Activated naive CD8-positive, alpha-beta T cell treated with anti-CD3 and anti-CD28 coated beads, Interleukin-2, amount 50 U/mL, for 24 hours (primary cell): ENCODE measurements at places on chromosomes 11 and 22.
A peak's percentile ranks its signal among the peaks of the same experiment; 100 is the strongest.

DNA sequence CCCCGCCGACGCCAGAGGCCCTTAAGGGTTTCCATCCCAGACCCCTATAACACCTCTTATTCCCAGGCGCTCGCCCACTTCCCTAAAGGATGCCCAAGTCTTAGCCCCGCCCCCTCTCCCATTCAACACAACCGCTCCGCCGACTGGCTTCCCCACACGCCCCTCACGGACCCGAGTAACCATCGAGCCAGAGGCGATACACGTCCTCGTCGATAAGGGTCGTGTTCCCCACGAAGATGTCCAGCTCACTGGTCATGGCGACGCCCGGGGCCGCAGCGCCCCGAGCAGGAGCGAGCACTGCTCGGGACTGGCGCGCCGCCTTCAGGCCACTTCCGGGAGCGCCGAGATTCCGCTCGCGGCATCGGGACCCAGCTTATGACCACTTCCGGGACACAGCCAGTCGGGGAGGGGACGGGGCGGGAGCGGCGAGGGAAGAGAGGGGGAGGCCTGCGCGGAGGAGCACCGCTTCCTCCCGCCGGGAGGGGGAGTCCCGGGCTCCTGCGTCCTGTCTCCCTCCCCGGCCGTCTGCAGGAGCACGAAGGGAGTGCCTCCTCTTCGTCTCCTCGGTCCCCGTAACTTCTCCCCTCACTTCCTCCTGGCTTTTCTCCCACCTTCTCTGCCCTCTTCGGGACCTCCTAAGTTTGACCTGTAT is at the start of gene FIBP:
Gene FIBP (minus strand): TSS at position 309 of the 652 bp plus-strand sequence. CDS start 53 bp downstream, at position 256.
- DNase-seq = peak; percentile 98

GRCh38 chr11:10793470-10794255 is 15.1 kb downstream of the EIF4G2 start:
- no peak for DNase-seq

- DNase-seq = no peak
Observed at GRCh38 chr11:8681837-8682302, 595 bp downstream of the TRIM66 start.

GRCh38 chr11:116513894-116514293 is 258.9 kb downstream of the BUD13 start:
- DNase-seq = peak; percentile 30

- DNase-seq = no peak
Observed at GRCh38 chr11:106679581-106679980, 338.7 kb downstream of the GUCY1A2 start.

- no peak for DNase-seq
Observed at GRCh38 chr22:46201059-46201757, 48.9 kb downstream of the CDPF1 start.

DNA sequence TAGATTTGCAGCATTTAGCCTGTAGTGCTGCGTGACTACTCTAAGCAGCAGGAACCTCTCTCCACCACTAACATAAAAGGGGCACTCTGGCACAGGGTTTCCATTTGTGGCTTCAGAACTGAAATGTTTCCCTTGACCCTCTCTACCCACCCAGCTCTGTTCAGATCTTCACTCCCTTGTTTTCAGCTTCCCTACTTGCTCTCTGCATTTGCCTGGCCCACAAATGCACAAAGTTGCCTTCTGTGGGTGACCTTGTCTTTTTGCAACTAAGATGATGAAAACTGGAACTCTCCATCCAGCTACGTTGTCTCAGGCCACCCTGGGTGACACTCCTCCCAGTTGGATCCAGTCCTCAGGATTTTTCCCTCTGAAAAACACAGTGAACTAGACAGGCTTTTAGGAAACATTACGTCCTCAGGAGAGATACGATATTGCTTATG is 19.8 kb upstream of the PSMA1 start:
- DNase-seq = no peak

DNA sequence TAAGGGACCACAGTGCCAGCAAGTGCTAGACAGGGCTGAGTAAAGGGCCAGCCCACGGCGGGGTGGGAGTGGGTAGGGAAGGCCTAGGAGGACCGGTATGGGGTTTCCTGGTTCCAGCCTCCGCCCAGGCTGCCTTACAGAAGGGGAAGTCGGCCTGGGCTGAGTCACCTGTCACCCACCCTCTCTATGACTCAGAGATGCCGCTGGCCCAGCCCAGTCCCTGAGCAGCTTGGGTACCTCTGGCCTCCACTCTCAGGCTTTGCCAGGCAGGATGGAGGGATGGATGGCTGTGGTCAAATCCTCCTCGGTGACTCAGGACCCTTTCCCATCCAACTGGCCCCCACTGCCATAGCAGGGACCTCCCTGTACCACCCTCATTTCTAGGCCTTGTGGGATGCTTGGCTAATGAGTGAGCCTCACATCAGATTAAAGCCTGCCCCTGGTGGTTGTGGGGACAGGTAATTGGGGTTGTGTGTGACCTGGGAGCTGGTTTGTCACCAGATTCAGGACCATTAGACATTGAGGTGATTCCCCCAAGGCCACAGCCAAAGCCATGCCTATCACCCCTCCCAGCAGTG is 13.9 kb downstream of the SLC35E4 start:
- peak; percentile 87 for DNase-seq

- no peak for DNase-seq
Observed at GRCh38 chr11:69572861-69573260, 68.1 kb upstream of the CCND1 start.

GRCh38 chr11:70226183-70226582 is 23.1 kb downstream of the FADD start:
- no peak for DNase-seq
